ENCODE measurements at places on chromosomes 3 and 15. TPM values are rescaled to one million over a fixed set of nuclear protein-coding genes. Genes with fewer than 3 reads are reported as not detected.

GRCh38 chr15:55868707-55869106 lies 124.7 kb downstream of the NEDD4 start:
- no peak for DNase-seq

SLC12A1 gene
- not detected for total RNA-seq

CCDC80 gene
- total RNA-seq, result 123 TPM

GRCh38 chr3:12334786-12335185 lies 45.9 kb downstream of the PPARG start:
- DNase-seq, result no peak

DNA sequence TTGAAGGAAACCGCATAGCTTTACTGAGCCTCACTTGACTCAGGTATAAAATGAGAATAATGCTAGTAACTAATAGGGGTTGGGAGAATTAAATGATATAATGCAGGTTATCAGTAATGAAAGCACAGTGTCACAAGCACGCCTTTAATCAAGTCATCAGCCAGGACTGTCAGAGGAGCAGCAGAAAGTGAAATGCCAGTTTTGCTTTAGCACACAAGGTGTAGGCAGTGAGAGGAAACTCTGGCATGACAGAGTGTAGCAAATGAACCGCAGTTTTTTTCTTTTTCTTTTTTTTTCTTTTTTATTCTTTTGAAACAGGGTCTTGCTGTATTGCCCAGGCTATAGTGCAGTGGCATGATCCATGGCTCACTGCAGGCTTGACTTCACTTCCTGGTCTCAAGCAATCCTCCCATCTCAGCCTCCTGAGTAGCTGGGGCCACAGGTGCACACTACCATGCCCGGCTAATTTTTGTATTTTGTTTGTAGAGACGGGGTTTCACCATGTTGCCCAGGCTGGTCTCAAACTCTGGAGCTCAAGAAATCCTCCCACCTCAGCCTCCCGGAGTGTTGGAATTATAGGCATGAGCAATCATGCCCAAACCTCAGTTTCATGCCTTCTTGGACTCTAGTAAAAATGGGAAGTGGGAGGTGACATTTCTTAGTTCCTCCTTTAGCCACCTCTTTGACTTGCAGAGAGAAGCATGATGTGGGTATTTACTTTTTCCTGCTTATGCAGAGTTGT lies 9.7 kb upstream of the SCAANT1 start:
- no peak for DNase-seq

DNA sequence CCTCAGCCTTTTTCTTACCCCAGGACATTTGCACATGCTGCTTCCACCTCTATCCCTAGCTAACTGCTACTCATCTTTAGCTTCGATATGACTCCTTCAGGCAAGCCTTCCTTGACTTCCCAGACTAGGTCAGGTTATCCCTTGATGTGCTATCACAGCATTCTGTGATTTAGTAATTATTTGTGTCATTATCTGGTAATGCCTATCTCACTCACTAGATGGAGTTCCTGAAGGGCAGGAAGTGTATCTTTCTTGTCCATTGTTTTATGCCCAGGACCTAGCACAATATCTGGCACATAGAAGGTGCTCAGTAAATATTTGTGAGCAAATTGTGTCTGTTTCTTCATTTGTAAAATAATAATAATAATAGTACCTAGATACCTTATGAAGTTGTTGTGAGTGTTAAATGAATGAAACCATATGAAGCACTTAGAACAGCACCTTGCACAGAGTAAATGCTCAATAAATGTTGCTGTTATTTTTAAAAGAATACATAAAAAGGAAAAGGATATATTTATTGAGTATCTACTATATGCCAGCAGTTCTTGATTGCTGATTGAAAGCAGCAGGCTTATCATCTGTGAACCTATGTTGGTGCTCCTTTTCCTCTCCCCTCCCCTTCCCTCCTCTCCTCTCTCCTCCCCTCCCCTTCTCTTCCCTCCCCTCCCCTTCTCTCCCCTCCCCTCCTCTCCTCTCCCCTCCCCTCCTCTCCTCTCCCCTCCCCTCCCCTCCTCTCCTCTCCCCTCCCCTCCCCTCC lies 31.5 kb downstream of the SQOR start:
- no peak for DNase-seq

GRK7 gene
- total RNA-seq, result not detected

GRCh38 chr3:10164546-10165393 lies at the start of gene IRAK2:
Gene IRAK2 (plus strand): TSS chr3:10164919. CDS start chr3:10164955, 36 bp downstream.
- DNase-seq, result peak; percentile 80

DNA sequence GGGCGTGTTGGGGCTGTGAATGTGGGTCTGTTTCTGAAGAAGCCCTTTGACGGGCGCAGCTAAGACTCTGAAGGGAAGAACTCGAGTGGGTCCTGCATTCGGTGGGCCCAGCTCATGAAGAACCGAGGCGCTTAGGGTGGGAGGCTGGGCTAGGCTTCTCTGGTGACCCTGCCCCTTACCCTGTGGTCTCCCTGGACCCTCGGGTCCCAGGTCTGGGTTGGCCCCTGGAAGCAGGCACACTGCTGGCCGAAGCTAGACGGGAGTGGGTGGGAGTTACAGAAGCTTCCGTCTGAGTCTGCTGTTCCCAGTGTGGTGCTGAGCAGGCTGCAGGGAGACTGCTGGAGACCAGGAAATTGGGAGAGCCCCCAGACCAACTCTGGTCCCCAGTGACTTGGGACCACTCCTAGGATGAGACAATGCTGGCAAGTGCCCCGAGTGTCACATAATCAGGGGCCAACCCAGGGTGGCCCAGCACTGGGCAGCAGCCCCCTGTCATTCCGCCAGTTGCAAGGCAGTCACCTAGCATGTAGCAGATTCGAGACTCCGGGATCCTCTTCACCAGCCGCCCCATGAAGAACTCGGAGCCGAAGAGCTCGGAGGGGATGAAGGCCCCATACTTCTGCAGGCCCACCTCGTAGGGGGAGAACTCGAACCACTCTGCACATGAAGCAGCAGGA lies 16.7 kb upstream of the EHD4 start:
- no peak for DNase-seq

DNA sequence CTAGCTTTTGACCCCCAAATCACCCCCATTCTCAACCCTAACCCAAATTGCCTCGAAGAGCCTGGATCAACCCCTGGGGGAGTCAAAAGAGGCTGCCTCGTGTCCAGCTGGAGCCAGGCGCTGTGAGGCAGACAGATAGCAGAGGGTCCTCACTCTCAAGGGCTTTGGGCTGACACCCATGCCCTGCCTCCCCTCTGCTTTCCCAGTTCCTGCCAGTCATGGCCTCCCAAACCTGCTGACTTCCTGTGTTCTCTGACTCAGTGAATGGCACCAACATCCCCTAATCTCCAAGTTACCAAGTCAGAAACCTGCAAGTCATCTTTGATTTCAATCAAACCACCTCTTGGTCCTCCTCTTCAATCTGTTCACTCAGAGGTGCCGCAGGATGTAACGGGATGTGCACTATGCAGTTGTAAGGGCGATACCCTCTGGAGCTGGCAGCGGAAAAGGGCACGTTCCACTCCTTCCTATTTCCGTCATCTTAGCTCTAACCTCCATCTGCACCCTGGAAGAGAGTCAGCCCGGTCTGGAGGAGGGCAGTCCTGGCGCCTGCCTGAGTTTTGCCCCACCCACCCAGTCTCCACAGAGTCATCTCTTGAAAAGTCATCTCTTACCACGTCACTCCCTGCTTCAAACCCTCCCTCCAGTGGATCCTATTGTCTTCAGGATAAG lies 52.4 kb upstream of the FAM174B start:
- DNase-seq, result no peak

DNA sequence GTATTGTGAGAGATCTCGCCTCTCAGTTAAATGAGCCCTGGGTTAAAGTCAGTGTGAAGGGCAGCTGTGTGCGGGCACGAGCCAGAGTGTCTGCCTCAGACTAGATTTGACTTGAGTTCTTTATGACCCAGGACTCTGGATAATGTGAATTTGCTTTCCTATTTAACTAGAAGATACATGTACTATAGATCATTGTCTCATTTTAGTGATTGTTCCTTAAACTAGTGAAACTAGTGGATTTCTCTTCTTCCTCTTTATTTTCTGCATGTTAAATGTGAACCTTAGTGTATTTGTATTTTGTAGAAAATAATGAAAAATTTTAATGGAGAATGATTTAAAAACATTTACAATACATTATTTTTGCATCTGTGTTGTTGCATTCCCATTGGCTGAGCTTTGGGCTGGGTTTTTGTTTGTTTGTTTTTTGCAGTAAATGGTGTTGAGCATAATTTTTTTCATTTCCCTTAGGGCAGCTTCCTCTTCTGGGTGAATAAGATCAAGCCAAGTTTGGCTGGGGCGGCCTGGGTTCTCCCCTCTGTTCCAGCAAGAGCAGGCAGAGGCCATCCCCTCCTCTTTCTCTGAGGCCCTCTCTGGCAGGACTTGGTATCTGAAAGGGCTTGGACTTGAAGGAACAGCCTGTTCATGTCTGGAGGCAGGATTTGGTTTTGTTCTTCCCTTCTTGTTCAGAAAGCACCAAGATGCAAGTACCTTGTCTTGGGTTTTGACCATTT lies 15.0 kb downstream of the GCSAM start:
- no peak for DNase-seq

GRCh38 chr3:73461547-73461946 lies 163.2 kb downstream of the PDZRN3 start:
- peak; percentile 78 for DNase-seq

DNA sequence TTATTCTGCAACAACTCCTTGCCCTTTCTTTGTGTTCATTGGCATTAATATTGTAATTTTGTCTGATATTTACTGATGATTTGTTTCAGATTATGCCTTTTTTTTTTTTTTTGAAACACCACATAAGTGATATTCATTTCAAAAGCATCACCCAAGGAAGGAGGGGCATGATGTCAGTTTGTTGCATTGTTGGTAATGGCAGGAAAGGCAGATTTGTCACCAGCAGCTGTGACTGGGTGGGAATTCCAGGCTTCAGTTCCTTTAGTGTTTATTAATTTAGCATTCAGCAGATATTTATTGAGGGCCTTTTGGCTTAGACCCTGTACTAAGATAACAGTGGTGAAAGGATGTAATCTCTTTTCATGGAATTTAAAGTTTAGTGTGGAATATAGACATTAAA lies 19.5 kb downstream of the SENP2 start:
- no peak for DNase-seq
